ENCODE measurements at places on chromosomes 1 and 21. TPM values are rescaled to one million over a fixed set of nuclear protein-coding genes. Genes with fewer than 3 reads are reported as not detected.

SPATA1 gene
- not detected for total RNA-seq

FOXE3 gene
- total RNA-seq, result not detected

S100B gene
- 27.7 TPM for total RNA-seq

WNT2B gene
- total RNA-seq, result 4.3 TPM

HTR1D gene
- total RNA-seq, result not detected

S100A7A gene
- not detected for total RNA-seq

HES4 gene
- total RNA-seq, result 77.6 TPM
